ENCODE measurements at places on chromosomes 13 and 19.
A peak's percentile ranks its signal among the peaks of the same experiment; 100 is the strongest.

DNA sequence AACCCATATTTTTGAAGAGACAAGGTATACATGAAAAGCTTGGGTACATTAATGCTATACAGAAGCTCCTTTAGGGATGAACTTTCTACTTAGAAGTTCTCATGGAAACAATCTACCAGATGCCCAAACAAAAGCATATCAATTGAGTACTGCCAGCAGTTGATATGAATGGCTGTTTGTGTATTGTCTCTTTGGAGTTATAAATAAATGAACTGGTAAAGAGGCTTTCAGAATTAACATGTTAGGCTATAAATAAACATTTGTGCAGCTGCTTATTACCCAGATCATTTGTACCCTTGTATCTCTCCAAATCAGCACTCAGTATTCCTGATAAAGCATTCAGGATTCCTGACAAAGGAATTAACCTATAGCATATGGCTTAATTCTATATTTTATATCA lies 418.9 kb downstream of the FGF14 start:
- DNase-seq: no peak

DNA sequence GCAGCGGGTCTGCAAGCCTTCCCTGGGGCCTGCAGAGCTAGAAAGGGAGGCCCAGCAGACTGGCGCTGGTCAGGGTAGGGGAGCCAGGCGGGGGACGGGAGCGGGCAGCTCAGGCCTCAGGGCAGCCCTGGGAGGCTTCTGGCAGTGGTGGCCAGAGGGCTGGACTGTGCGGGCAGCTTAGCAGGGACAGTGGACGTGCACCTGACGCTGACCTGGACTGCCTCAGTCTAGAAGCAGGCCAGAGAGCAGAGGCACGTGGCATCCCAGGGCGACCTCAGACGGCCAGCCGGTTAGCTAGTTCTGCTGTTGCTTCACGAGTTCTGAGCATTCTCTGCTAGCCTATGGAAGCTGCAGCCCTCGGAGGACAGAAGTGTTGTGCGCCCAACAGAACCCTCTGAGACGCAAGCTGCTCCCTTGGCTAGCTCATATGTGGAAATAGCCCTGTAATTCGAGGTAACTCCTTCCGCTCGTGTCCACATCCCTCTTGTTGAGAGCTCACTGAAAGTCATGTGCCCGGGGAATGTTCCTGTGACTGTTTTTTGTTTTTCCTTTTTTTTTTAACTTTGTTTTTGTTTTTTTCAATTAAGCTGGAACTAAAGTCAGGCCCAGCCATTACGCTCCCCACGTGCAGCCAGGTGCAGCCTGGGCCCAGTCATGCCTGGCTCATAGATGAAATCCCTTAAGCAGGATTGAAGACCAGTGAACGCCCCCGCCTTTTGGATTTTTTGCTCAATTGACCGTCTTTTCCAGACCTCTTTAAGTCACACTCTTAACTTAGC lies 1.9 kb upstream of the FAM174C start:
- DNase-seq: no peak

DNA sequence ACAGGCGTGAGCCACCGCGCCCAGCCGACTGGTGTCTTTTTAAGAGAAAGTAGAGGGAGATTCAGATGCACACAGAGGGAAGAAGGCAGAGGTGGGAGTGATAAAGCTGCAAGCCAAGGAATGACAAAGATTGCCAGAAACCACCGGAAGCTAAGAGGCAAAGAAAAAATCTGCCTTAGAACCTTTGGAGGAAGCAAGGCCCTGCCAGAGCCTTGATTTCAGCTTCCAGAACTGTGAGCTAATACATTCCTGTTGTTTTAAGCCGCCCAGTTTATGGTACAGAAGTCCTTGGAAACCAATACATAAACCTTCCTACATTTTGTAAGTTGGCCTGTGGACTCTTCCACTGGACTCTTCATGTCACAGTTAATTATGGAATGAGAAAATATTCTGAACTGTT lies 71.7 kb upstream of the SOX21 start:
- no peak for DNase-seq

- peak; percentile 90 for DNase-seq
Observed at GRCh38 chr13:62357887-62358645, 942.4 kb upstream of the PCDH20 start.

GRCh38 chr13:113093580-113094409 lies 11.8 kb upstream of the F7 start:
- DNase-seq: no peak

DNA sequence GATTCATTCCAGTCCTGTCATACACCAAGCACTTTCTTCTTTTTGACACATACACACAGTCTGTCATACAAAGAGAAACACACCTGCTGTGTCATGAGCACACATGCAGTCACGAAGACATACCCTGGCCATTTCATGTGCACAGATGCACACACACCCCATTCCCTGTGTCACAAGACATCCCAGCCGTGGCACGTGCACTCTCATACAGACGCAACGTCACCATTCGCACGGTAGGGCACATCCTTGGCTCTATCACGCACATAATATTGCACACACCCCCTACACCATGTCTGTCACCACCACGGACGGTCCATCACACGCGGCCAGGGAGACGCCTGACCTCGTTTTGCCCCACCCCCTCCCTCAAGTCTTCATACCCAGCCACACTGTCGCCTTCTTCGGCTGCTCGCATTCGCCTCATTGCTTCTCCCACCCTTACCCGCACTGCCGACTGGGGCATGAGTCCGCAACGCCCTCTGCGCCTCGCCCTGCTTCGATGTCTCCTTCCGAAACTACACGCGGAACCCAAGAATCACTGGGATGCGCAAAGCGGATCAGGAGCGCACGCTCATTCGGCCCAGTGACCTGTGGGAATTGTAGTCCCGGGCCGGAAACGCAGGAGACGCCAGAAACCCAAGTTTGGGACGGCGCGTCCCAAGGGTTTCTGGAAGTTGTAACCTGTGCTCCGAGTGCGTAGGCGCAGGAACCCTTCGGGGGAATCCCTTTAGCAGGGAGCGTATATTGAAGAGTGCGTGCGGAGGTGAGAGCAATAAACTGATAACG lies 6.8 kb upstream of the ZNF283 start:
- no peak for DNase-seq

DNA sequence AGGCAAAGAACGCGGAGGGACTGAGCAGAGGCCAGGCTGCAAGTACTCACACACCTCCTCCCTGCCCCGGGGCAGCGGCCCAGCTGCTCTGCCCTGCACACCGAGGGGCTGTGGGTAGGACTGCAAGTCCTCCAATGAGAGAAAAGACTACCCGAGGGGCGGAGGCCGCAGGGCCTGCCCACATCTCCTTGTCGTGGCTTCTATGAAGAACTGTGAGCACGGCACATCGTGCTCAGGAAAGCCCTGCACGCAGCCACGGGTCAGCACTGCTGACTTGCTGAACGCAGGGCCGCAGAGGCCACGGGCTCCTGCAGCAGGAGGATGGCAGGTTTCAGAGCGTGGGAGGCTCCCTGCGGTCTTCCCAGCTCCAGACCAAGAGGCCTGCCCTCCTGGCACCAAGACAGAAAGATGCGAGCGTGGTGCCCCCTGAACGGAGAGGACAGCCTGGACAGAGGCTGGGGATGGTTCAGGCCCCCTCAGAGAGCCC lies 37.4 kb downstream of the CEBPG start:
- DNase-seq: no peak

- no peak for DNase-seq
Observed at GRCh38 chr19:413756-414420, 4.9 kb upstream of the C2CD4C start.

DNA sequence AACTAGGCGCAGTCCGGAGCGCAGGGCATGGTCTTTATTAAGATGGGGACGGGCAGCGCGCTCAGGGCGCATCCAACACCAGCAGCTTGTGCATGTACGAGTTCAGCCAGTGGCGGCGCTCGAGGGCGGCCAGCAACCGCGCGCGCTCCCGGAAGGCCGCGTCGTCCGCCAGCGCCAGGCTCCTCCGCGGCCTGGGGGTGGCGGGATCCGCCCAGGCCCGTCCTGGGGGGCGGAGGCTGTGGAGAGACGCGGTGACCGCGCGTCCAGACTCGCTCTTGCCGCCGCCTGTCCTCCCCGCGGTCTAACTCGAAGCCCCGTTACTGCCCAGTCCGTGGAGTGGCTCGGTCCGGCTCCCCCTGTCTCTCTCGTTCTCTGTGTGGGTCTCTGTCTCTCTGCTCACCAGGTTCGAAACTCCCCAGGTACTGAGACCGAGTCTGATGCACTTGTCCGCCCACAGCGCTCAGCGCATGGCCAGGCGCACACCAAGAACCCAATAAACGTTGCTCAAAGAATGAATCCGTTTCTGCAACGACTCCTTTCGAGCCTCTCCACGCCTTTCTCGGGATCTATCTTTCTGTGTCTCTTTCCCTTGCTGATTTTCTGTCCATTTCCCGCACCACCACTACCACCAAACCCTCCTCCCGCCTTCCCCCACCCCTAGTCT lies 702 bp downstream of the PTH2 start:
- DNase-seq: peak; percentile 73

- DNase-seq: no peak
Observed at GRCh38 chr19:31568724-31569123, 219.5 kb upstream of the TSHZ3 start.

DNA sequence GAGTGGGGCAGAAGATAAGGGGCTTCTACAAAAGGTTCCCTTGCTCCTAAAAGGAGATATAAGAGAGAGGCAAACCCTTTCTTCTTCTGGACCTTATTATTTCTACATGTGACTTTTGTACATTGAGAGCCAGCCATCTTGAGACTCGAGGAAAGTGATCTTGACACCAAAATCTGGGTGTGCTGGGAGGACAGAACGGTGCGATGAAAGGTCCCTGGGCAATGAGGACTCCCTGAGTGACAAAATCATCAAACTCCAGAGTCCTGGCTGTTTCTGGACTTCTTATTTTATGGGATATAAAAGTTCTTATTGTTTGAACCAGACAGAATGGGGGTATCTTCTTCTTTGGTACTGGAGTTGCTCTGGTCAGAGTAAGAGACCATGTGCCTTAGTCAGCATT lies 411.0 kb downstream of the ZNF536 start:
- no peak for DNase-seq

DNA sequence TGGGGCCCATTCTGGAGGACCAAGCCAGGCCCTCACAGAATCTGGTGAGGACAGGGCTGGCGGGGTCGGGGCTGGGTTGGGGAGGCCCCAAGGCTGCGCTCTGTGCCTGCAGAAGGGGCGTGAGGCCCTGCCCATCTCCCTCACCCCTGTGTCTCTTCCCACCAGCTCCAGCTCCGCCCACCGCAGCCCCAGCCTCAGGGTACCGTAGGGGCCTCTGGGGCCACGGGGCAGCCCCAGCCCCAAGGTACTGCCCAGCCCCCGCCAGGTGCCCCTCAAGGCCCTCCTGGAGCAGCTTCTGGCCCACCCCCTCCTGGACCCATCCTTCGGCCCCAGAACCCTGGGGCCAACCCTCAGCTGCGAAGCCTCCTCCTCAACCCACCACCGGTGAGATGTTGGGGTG lies 15.4 kb upstream of the PTOV1 start:
- DNase-seq: no peak

DNA sequence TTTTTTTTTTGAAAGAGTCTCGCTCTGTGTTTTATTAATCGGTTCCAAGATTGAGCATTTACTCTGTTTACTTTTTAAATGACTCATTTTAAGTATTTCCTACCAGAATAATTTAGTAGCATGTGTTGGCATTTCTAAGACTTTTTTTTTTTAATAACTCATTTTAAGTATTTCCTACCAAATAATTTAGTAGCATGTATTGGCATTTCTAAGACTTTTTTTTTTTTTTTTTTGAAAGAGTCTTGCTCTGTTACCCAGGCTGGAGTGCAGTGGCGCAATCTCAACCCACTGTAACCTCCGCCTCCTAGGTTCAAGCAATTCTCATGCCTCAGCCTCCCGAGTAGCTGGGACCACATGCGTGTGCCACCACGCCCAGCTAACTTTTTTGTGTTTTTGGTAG lies 13.1 kb downstream of the SETDB2 start:
- DNase-seq: no peak

- DNase-seq: no peak
Observed at GRCh38 chr13:43522788-43523187, 264.0 kb downstream of the ENOX1 start.

GRCh38 chr19:35628565-35629331 lies at the start of gene RBM42:
RBM42 (plus strand) TSS chr19:35629036; CDS start chr19:35629154, 118 bp downstream.
- DNase-seq: peak; percentile 99

- DNase-seq: no peak
Observed at GRCh38 chr13:25654322-25654721, 282.5 kb downstream of the ATP8A2 start.

DNA sequence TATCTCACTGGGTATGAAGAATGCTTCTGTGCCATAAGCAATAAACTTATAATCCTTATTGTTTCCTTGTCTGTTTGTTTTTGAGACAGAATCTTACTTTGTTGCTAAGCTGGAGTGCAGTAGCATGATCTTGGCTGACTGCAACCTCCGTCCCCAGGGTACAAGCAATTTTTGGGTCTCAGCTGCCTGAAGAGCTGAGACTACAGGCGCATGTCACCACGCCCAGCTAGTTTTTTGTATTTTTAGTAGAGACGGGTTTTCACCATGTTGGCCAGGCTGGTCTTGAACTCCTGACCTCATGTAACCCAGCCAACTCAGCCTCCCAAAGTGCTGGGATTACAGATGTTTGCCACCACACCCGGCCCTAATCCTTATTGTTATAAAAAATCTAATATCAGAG lies 112.5 kb downstream of the MYO16 start:
- DNase-seq: no peak

DNA sequence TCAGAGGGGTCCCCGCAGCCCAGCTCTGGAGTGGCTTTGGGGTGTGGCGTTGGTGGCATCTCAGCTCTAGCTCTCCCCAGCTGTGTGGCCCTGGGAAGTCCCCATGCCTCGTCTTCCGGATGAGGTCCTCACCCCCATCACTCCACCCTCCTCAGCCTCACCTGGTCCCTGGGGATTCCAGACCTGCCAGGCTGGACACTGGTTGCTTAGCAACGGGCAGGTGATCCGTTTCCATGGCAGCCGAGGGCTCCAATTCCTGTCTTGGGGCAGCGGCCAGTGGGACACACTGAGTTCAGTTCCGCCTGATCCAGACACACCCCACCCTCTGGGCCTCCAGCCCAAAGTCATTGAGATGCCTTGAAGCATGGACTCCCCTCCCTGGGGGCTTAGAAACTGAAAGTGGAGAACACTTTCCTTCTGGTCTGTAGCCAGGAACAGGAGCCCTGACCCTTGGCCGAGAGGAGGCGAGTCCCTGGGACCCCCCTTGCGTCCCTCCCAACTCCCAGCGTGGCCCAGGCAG lies 7.7 kb upstream of the MISP start:
- DNase-seq: no peak

- no peak for DNase-seq
Observed at GRCh38 chr13:31653730-31654129, 85.6 kb upstream of the RXFP2 start.

DNA sequence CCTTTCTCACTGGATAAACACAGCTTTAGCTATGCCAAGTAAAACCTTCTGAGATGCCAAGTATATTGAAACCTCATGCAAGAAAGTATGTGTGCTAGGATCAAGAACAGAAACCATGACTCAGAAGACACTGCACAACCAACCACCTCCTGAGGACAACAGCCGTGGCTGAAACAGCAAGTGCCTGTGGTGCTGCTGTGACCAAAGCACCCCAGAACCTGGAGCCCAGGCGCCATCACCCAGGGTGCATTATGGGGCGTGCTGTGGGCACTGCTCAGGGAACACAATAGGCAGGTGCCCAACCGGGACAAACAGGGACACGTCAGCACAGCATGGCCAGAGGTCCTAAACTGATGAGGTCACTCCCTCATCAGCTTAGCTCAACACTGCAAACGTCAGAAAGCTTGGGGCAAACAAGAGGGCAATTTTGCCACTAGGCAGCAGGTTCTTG lies 101.3 kb upstream of the SLC15A1 start:
- DNase-seq: no peak

GRCh38 chr19:14450168-14450874 lies 17.2 kb downstream of the PKN1 start:
- peak; percentile 99 for DNase-seq

Measured in HEK293T (cell line).